Spinal cord (tissue), 10 donors: ENCODE measurements at places on chromosomes 3 and 15. TPM values are rescaled to one million over a fixed set of nuclear protein-coding genes. Genes with fewer than 3 reads are reported as not detected.

The TGFBR2 gene
- 76.7 TPM for total RNA-seq

The LDHAL6B gene
- not detected for total RNA-seq

The CLDN18 gene
- total RNA-seq = 0.20 TPM

The CNTN4 gene
- 37.9 TPM for total RNA-seq

The STAB1 gene
- total RNA-seq = 79.7 TPM

The SNURF gene
- total RNA-seq = 62.9 TPM

The CAPN3 gene
- 19.2 TPM for total RNA-seq

The RHOV gene
- 1.7 TPM for total RNA-seq

DNA sequence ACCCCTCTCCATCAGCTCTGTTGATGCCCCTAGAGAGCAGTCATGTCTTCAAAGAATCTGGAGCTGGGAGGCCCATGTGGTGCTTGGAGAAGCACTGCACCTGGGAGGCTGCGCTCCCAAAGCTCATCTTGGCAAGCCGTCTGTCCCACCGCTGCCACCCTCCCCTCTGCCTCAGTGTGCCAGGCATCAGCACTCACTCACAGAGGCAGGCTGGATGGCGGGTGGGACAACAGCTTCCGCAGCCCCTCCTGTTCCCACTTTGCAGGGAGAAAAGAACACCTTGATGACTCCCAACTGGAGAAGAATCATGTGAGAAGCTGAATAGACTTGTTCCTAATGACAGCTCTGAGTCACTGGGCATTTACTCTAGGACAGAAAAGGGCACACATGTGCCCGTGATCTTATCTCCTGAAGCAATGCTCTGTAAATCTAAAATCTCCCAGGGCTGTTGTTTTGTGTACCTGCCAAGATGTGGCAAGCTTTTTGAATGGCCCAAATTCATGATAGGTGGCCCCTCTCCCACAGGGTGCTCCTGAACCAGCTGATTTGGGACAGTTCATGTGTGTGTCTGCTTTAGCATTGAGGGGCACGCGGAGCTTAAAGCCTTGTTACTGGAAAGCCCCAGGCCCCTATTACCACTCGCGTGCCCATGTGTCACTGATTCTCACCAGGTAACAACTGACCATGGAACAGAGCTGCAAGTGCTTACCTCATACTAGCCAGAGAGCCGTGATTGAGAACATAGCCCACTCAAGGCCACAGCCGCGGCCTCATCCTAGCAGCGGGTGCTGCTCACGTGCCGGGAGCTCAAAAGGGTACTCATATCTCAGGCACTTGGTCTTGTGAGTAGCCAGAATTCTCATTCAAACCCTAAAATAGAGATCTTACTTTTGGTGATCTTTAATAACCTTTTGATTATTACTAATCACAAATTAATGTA is 104.4 kb downstream of the DNAJB8 start:
- no peak for DNase-seq

- DNase-seq = no peak
Observed at GRCh38 chr15:63347074-63347857, 34.4 kb downstream of the CA12 start.

DNA sequence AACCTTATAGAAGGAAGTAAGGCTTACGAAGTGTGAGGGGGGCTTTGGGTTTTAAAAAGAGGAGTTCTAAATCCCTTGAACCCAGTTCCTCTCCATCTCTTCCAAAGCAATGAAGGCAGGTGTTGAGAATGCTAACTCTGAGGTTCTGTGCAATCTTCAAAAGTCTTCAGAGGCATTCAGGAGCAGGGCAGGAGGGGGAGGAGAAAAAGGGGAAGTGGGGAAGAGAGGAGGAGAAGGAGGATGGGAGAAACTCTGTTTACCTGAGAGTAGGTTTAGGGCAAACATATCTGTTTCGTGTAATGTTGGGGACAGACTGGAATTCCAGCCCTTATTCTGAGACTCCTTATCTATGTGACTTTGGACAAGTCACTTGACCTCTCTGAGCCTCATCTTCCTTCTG is 36.9 kb downstream of the FAM3D start:
- DNase-seq = no peak

GRCh38 chr3:179970746-179971145 is 66.0 kb downstream of the PEX5L start:
- DNase-seq = no peak

GRCh38 chr3:126085841-126086240 is 1.9 kb upstream of the SLC41A3 start:
- DNase-seq = no peak

GRCh38 chr3:130596484-130596883 is 79.5 kb downstream of the COL6A6 start:
- DNase-seq = no peak

DNA sequence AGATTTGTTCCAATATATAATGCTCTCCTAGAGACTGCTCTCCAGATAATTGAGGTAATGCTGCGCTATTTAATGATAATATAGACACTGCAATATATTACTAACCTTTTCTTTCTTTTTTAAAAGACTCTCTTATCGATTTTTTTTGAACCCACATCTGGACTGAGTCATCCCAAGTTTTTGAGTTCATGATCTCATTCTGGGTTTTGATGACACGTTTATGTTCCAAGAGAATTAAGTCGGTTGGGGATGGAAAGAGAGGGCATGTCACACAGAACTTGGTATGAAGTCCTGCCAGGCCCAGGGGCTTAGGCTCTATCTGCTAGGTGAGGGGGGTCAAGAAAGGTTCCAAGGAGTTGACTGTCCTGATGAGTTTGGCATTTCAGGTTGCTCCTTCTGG is 431.1 kb downstream of the MFSD1 start:
- no peak for DNase-seq

DNA sequence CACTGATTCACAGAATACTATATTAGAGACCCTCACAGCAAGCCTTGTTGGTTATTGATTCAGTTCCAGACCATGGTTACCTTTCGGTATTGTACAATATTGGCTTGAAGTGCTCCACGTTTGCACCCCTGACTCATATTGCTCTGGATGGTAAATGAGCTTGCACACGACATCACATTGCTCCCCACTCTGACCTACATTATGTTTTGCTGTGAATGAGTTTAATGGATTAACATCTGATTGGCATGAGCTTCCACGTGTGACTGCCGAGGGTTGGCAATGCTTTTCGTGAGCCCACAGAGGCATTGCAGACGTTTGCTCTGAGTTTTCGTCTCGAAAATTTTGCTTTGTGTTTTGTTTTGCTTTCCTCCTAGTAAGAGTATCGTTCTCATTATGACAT is 225.8 kb upstream of the ICE2 start:
- DNase-seq = no peak

DNA sequence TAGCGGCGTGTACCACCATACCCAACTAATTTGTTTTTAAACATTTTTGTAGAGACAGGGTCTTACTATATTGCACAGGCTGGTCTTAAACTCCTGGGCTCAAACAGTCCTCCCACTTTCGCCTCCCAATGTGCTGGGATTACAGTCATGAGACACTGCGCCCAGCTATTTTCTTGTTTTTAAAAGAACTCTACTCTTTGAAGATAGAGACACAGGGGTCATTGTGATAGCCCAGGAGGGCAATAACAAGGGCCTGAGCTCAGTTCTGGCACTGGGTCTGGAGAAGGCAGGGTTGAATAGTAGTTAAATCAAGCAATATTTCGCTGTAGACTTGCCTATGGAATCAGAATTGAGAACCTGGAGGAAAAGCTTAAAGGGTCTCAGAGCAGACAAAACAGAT is 98.8 kb downstream of the ANP32A start:
- DNase-seq = no peak

- DNase-seq = no peak
Observed at GRCh38 chr3:133934073-133934970, 38.6 kb upstream of the RAB6B start.

DNA sequence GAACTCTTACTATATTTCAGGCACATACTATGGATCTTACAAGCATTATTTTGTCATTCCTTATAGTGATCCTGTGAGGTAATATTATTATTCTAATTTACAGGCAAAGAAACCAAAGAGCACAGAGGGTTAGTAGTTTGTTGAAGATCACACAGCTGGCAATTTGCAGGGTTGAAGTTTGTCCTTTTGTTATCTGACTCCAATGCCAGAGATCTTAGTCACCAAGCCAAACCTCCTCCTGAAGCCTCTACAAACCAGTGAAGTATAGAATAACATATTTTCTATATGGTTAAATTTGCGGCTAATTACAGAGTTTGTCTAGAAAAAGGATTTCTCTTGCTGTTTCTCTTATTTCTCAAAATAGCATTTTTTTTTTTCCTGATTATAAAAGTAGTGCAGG is 11.2 kb downstream of the ISLR2 start:
- DNase-seq = no peak

GRCh38 chr15:68309024-68309423 is 31.5 kb downstream of the FEM1B start:
- DNase-seq = no peak

- DNase-seq = no peak
Observed at GRCh38 chr3:179852142-179852905, 184.4 kb downstream of the PEX5L start.

- no peak for DNase-seq
Observed at GRCh38 chr15:96352604-96353405, 22.3 kb downstream of the NR2F2 start.

- DNase-seq = no peak
Observed at GRCh38 chr15:69532066-69532465, 79.4 kb downstream of the RPLP1 start.

DNA sequence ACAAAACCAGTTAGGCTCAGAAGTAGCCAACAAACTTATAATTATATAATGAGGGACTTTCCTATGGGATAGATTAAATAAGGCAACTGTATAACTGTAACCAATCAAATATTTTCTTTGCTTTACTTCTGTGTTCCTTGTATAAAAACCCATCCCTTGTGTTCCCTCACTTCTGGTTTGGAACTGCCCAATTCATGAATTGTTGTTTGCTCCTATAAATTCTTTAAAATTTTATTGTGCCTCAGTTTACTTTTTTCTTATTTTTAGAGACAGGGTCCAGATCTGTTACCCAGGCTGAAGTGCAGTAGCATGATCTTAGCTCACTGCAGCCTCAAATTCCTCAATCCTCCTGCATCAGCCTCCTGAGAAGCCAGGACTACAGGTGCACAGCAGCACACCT is 155.7 kb downstream of the SMAD6 start:
- DNase-seq = no peak

- DNase-seq = no peak
Observed at GRCh38 chr3:120137548-120137947, 43.3 kb upstream of the GSK3B start.

DNA sequence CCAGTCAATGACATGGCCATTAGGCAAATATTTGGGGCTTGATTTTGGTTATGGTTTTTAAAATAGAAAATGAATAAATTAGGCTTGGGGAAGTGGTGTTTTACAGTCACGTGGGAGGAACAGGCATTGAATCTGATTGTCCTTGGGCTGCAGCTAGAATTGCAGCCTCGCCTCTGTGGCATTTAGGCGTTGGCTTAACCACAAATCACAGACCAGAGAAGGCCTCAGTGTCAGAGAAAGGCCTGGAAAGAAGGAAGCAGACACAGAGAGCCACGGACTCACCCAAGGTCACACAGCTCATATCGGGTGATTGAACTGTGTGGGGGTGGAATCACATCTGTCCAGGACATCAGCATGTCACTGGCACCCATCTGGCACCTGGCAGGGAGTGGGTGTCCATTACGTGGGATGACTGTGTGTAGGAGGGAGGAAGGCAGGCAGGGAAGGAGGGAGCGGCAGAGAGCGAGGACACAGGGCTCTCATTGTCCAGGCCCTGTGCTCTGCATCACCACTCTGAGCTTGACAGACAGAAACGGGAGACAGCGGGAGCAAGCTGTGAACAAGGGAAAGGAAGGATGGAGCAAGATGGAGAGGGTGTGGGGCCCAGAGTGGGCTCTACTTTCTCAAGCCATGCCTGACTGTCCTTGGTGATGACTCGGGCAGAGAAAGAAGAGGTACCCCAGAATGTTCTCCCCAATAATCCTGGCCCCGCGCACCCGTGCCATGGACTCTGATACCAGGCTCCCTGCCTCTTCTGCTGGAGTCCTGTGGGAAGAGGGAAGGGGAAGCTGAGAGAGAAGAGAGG is 186.4 kb downstream of the FAM43A start:
- DNase-seq = no peak

GRCh38 chr15:38517312-38517975 is 47.2 kb downstream of the RASGRP1 start:
- no peak for DNase-seq

DNA sequence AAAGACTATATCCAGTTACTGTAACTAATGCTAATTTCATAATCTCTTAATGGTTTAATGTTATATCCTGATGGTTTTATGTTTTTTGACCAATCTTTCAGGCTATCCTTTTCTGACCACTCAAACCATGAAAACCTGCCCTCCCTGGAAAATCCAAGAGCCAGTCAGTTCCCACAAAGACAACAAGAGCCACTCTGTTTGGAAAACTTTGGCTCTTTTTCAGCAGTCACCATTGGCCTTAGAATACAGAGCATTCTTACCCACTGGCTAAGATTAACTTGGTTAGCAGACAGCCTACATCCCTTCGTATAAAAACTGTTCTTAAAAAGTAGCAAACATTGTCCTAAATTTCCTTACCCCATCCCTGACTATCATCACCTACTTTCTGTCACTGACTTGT is 32.9 kb downstream of the ALCAM start:
- DNase-seq = peak; percentile 86

DNA sequence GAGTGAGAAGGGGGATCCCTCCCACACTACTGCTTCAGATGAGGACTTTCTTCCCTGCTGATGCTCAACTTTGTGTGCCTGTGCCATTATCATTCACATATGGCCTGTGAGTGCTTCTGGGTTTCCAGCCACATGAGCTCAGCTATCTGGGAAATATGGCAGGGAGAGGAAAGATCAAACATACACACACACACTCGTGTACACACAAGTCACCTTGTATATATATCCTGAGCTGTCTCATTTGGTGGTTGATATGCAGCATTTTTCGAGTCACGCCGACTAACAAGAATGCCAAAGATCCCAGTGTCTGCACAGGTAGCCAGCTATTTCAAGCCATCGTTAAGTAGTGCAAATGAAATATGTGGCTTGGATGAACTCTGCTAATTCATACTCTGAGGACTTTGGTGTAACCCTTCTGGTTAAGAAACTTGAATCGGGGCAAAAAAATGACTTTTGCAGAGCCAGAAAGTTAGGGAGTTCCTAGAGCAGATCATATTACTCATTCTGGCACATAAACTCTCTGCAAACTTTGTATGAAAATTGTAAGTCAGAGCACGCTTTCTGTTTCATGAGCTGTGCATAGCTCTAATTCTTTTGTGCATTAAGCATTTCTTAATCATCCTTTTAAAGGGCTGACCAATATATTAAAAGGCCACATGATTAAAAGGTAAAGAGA is 24.9 kb upstream of the WNT5A start:
- no peak for DNase-seq

DNA sequence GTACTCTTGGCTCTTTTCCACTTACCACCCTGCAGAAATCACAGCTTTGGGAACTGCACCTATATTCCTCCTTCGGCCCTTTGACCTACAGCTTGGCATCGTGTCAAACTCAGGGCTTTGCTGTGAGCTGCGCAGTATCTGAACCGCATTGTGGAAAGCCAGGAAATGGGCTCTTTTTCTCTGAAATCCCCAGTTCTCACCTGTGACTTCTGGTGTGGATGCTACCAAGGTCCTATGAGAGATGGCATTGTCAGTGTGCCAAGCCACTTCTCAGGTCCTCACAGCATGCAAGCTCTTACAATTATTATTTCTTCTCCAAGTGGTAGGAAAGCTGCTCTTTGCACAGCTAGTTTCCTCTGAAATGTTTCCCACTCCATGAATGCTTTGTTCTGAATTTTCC is 450.6 kb upstream of the TBL1XR1 start:
- DNase-seq = no peak

GRCh38 chr3:155641956-155642355 is 102.9 kb downstream of the PLCH1 start:
- DNase-seq = no peak

GRCh38 chr15:60371175-60372051 is 26.4 kb downstream of the ANXA2 start:
- no peak for DNase-seq
